NCI-H1417 treated with DMSO at 0.1 percent for 48 hours (cell line): ENCODE measurements at places on chromosomes 1 and 21.
A peak's percentile ranks its signal among the peaks of the same experiment; 100 is the strongest.

GRCh38 chr21:44840771-44841170 lies 22.9 kb upstream of the SUMO3 start:
- DNase-seq = no peak

- no peak for DNase-seq
Observed at GRCh38 chr21:42986125-42986783, 11.9 kb downstream of the PKNOX1 start.

GRCh38 chr1:25543425-25544242 lies at the start of gene LDLRAP1:
Gene LDLRAP1, plus strand, starts transcription at chr1:25543606. Its CDS starts 93 bp downstream, at chr1:25543699.
- no peak for DNase-seq

- no peak for DNase-seq
Observed at GRCh38 chr1:202638019-202638700, 72.1 kb downstream of the SYT2 start.

- DNase-seq = no peak
Observed at GRCh38 chr1:111862599-111862998, 106.9 kb downstream of the DDX20 start.

DNA sequence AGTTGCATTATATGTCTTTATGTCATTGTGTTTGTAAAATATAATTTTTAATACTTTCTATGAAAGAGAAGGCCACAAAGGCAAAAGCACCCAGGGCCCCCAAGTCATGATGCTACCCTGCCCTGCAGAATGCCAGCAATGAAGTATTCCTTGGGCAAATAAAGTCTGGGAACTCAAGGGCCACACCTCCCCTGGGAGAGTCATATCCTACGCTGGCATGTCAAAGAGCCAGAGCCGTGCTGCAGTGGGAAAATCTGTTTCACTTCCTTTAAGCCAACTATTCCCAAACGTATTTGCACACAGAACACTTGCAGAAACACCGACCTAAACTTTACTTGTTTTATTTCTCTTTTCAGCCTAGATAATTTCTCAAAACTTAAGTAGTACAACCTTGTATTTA lies 98.4 kb upstream of the KAZN start:
- DNase-seq = no peak

GRCh38 chr21:31117128-31117916 lies 79.0 kb upstream of the KRTAP19-8 start:
- no peak for DNase-seq

GRCh38 chr1:12196641-12197482 lies 30.1 kb downstream of the TNFRSF1B start:
- no peak for DNase-seq

DNA sequence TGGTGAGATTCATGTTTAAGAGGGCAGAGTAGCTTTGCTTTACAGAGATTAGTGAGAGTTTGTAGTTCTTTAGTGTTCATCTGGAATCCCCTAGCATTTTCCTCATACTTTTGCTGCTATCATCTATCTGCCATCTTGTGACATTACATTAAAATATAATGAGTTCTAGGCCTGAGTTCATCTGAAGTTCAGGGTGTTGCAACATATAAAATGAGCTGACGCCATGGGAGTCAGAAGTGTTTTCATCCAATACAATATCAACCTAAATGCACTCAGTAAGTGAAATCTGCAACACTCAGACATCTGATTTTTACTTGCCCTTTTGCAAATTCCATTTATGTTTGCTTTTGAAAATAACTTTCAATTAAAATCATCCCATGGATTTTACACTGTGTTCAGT lies 153.8 kb downstream of the NTNG1 start:
- no peak for DNase-seq

GRCh38 chr1:213340593-213340992 lies 289.6 kb downstream of the RPS6KC1 start:
- no peak for DNase-seq

DNA sequence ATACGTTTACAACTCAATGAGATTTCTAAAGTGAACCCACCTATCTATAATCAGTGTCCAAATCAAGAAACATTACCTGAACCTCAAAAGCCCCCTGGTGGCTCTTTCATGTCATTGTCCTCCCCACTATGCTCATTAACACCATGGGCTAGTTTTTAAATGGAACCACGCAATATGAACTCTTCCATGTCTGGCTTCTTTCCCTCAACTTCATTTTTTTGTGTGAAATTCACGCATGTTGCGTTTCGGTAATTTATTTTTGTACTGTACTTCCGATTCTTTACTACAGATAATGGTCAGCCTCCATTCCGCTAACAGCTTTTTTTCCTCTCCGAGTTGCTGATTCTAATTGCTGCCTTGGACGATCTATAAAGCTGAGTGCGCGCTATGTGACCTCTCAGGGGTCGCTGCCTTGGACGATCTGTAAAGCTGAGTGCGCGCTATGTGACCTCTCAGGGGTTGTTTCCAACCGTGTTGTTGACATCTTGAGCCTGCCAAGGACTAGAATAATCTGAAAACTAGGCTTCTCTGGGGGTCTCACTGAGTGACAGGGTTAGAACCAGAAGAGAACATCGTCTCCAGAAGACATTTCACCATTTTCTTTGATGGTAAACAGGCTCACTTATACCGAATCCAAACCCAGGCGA lies 1.1 kb upstream of the CACYBP start:
- DNase-seq = peak; percentile 72

DNA sequence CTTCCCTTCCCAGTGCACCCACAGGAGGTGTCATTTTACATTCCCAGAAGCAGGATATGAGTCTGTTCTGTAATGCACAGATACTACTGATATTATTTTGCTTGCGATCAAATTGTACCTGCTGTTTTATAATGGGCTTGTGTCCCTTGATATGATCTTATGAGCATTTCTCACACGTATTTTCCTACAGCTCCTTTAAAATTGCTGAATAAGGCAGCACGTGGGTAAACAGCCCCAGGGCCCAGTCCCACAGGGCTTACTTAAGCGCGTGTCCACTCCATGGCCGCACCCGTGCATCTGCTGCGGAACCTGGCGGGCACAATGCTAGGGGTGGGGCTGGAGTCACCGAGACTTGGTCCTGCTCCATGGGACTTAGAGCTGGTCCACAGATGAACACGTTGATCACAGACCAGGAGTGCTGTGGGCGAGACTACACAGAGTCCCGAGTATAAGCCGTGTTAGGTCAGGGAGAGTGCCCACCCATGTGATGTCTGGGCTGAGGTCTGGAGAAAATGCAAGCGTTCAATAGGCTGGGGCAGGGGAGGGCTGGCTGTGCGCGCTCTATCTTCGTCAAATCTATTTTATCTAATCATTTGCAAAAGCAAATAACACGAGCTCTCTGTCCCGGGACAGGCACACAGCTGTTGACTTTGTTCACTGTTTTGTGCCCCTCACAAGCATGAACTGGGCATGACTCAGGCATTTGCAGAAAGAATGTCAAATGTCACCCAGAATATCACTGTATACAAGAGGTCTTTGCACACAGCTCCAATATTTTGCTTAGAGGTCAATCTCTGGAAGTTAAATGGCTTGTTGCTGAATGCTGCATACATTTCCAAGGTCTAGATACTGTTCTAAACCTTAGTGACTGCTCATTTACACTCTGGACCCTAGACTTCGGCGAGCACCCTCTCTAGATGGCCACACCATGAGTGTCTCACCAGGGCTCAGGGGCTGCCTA lies 119.3 kb downstream of the CRYAA start:
- DNase-seq = no peak

- DNase-seq = no peak
Observed at GRCh38 chr1:15110867-15111230, 42.7 kb upstream of the TMEM51 start.
